ENCODE measurements at places on chromosomes 7 and 10.

GRCh38 chr7:158550394-158550700 lies 37.3 kb downstream of the PTPRN2 start:
- no peak for DNase-seq

DNA sequence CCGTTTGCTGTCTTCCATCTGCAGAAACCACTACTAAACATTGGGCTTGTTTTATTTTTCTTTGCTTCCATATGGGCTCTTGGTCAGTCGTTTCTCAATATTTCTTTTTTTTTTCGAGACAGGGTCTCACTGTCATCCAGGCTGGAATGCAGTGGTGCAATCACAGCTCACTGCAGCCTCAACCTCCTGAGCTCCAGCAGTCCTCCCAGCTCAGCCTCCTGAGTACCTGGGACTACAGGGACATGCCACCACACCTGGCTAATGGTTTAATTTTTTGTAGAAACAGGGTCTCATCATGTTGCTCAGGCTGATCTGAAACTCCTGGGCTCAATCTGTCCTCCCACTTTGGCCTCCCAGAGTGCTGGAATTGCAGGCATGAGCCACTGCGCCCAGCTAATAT lies 163.1 kb downstream of the LYZL1 start:
- DNase-seq, result no peak

- DNase-seq, result no peak
These were observed 93.0 kb downstream of the TNS3 start for GRCh38 chr7:47488969-47489342.

- no peak for DNase-seq
These were observed 2.6 kb upstream of the RPA3 start for GRCh38 chr7:7720750-7721621.

- no peak for DNase-seq
These were observed 81.0 kb upstream of the ASAH2 start for GRCh38 chr10:50332108-50332842.

DNA sequence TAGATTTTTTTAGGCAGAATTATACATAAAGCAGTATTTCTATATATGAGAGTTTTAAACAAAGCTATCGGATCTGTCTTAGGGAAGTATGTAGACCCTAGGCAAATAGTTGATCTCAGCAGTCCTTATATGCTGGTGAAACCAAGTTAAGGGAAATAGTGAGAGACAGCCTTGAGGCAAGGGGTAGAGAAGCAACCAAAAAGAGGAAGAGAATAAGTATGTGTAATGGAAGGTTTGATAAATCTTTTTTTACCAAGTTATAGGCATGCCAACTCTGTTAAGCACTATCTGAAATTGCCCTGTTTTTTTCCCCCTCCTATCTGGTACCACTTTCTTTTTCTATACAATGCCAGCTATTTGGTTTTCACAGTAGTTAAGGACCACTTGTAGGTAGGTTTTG lies 19.9 kb downstream of the SPAG6 start:
- peak; percentile 83 for DNase-seq

- DNase-seq, result peak; percentile 8
These were observed 152.4 kb downstream of the DGKI start for GRCh38 chr7:137694405-137694804.

DNA sequence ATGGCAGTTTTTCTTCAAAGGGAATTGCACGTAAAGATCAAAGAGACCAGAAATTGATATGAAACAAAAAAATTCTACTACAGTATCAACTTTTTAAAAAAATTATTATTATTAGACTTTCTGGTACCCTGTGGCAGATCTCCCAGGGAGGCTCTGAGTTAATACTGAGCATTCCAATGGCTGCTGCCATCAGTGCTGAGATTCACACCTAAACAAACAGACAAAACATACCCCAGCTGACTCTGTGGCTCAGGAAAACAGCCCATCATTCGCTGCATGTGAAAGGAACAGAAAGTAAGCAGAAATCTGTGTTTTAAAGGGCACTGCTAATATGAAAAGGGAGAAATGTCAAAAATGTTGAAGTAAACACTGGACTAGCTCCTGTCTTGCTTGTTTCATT lies 118.4 kb downstream of the GRM3 start:
- no peak for DNase-seq

GRCh38 chr10:93065675-93066543 lies 5.3 kb downstream of the CYP26C1 start:
- DNase-seq, result no peak

DNA sequence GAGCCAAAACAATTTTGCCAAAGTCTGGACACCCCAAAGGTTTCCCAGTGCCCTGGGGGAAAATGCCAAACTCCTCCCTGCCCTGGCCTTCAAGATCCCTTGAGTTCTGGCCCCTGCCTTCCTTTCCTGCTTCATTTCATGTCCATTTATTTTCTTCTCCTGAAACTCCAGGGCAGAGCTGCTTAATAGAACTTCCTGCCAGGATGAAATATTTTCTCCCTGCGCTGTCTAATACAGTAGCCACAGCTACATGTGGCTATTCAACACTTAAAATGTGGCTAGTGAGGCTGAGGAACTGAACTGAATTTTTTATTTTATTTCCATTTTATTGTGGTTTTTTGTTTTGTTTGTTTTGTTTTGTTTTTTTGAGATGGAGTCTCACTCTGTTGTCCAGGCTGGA lies 49.6 kb downstream of the COL13A1 start:
- no peak for DNase-seq

DNA sequence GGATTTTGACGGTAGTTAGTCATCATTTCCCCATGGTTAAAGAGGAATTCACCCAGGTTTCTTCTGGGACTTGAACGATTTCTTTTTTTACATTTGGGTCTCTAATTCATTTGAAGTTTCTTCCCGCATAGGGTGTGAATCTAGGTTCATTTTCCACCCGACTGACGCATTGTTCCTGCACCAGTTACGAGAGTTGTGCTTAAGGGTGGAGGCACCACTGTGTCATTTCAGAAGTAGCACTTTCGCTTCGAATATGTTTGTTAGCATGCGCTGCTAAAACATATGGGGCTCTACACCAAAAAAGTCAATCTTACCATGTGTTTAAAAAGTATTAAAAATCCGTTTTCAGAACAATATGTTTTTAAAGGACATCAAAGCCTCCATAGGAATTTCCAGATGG lies 140.3 kb downstream of the VIPR2 start:
- no peak for DNase-seq

GRCh38 chr7:159010937-159011721 lies 133.5 kb downstream of the VIPR2 start:
- no peak for DNase-seq

GRCh38 chr10:132482090-132482800 lies 55.3 kb upstream of the INPP5A start:
- DNase-seq, result no peak

DNA sequence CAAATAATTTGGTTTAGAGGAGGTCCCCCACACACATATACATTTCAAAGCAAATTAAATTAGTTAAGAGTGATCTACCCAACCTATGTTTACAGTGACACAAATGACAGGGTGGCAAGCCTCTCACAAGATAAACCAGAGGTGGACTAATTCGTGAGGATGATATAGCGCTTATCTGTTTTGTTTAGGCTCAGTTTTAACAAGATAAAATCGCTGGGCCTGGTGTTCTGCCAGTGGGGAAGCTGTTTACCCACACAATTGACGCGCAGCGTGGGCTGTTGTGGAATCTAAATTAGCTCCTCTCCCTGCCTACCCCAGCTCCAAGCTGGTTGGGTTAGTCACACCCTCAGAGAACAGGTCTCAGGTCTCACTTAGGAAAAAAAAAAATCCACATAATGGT lies 16.7 kb upstream of the PLXNA4 start:
- DNase-seq, result no peak

DNA sequence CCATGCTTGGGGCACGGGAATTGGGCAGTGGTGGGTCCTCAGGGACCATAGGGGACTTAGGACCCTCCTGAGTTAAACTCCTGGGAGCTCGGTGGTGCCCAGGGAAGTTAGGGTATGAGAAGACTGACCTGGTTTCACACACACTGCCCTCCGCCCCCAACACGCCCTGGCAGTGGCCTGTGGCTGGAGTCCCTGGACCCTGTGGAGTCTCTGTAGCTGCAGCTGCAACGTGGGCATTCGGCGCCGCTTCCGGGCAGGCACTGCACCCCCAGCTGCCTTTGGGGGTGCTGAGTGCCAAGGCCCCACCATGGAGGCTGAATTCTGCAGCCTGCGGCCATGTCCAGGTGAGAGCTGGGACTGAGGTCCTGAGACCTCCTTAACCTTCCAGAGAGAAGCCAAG lies 29.9 kb upstream of the ZNF862 start:
- DNase-seq, result no peak

- DNase-seq, result no peak
These were observed 681.4 kb downstream of the LRMDA start for GRCh38 chr10:76112826-76113150.

DNA sequence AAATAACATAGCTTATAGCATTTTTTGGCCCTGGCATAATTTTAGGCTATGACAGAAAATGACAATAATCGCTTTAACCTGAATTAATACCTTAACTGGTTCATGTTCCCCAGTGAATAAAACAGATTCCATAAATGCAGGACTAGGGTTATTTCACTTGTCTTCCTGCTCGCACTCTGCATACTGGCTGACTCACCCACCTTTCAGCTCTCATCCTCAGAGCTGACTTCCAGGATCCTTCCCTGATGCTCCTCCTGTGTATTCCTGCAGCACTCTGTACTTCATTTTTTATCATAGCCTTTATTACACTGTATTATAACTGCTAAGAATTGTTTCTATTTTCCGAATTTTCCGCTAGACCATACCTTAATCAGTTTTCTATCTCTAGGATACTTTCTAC lies 123.7 kb downstream of the AVL9 start:
- no peak for DNase-seq

- peak; percentile 87 for DNase-seq
These were observed 8.0 kb downstream of the ZNF518A start for GRCh38 chr10:96138102-96138501.

DNA sequence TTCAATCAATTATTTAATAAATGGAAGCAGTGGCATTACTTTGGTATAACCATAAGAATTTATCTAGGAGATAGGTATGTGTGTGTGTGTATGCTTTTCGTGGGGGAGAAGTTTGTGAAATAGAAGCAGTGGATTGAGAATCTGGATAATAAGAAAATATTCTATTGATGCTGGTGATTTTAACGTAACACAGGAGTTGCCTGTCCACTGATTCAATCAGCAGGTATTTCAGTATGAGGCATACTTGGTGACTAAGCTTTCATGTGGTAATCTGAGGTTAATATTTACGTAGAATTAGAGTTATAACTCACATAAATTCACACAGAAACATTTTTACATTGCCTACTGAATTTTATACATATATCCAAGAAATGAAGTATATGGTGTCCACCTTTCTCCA lies 568.0 kb downstream of the ZWINT start:
- no peak for DNase-seq

DNA sequence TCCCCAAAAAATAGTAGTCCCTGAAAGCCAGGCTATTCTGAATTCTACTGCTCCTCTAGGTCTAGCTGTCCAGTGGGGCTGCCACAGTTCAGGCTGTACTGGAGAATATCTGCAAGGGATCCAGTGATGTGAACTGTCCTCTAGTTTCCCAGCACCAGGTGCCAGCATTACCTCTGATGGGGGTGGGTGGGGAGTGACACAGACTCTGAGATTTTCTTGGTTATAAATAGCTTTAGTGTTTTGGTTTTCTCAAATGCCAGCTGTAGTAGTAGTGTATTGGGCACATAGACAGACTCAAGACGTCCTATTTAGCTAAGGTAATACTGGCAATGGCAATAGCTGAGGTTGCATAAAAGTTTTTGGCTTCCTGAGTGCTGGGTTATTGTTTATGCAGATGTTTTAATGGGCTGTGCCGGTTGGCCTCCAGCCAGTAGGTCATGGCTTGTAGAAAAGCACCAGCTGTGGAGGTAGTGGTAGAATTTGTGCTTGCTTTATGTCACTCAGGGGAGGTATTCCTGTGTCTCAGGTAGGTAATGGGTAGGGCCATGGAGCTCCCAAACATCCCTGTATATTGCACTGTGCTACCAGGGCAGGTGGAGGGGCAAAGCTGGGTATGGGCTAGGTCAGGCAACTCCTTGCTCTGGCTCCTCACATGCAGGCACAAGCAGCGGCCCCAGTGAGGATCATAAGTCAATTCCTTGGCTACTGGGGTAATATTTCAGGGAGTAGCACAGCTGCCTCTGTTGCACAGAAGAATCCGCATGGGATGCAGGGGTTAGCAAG lies 338.7 kb upstream of the LRRTM3 start:
- DNase-seq, result no peak

DNA sequence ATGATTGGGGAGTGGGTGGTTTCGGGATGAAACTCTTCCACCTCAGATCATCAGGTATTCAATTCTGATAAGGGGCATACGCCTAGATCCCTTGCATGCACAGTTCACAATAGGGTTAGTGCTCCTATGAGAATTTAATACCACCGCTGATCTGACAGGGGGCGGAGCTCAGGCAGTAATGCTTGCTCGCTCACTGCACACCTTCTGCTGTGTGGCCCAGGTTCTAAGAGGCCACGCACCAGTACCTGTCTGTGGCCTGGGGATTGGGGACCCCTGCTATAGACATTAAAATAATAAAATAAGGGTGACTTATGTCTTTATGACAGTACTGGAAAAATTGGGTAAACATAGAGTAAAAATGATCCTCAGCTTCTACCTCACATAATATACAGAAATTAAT lies 66.1 kb downstream of the SAMD9 start:
- no peak for DNase-seq

DNA sequence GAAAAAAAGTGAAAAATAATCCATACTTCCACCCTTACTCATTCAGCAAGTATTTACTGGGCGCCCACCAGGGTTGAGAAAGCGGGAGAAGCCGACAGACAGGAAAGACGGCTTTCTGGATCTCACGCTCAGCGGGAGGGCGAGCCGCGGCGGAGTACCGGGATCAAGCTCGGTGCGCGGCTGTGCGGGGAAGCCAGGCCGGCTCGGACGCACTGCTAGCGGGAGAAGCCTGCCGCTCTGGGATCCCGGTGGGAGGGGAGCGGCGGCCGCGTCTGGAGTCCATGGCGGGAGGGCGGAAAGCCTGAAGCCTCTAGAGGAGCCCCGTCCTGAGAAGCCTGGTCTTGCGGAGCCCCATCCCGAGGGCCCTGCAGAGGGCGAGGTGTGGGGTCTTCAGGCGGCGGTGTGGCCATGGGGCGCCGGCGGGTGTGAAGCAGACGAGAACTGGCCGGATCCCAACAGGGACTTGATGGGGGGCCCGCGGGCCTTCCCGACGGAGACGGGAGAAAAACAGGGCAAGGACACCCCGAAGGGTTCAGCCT lies 82.9 kb downstream of the VIPR2 start:
- no peak for DNase-seq

GRCh38 chr7:101598422-101598985 lies 30.6 kb downstream of the MYL10 start:
- DNase-seq, result no peak

DNA sequence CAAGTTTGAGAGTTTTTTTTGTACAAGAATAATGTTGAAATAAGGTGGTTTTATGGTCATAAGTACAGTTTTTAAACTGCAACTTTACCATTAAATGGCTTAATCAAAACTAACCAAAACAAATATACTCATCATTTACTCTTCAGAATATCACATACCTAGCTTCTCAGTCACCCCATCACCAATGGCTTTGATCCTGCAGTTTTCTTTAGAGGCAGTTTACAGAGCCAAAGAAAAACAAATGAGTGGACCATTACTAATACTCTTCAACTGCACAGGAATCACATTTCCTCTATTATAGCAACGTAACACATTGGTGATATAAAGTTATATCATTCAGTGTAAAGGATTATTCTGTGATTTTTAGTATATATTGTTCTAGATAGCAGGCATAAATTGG lies 576.1 kb upstream of the LRRTM3 start:
- DNase-seq, result no peak

- no peak for DNase-seq
These were observed 1.4 kb downstream of the PPP2R2D start for GRCh38 chr10:131902211-131902610.

GRCh38 chr7:37255327-37255944 lies 193.2 kb downstream of the ELMO1 start:
- no peak for DNase-seq

- no peak for DNase-seq
These were observed 35.6 kb downstream of the PLAC9 start for GRCh38 chr10:80168162-80168511.

Measured in MV-4-11 (cell line).